ENCODE measurements at places on chromosomes 12 and 14.

GRCh38 chr12:21340403-21340802, 5.7 kb upstream of the SLCO1A2 start:
- DNase-seq = no peak

- DNase-seq = no peak
Observed at GRCh38 chr12:4265280-4265679, 8.3 kb upstream of the CCND2 start.

DNA sequence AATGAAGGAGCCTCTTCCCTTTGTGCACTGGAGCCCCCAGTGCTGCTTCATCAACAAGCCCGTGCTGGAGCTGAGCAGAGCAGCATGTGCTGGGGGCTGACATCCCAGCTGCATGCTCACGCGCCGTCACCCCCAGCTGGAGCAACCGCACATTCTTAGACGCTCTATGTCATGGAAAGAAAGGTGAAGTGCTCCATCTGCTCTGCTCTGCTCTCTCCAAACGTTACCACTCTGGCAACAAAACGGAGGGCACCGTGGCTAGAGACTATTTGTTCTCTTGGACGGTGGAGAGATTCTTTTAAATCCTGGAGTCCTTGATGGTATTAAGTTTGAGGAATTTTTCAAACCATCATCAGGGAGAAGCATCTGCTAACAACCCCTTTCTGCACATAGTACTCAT, 208.4 kb downstream of the C12orf75 start:
- DNase-seq = no peak

DNA sequence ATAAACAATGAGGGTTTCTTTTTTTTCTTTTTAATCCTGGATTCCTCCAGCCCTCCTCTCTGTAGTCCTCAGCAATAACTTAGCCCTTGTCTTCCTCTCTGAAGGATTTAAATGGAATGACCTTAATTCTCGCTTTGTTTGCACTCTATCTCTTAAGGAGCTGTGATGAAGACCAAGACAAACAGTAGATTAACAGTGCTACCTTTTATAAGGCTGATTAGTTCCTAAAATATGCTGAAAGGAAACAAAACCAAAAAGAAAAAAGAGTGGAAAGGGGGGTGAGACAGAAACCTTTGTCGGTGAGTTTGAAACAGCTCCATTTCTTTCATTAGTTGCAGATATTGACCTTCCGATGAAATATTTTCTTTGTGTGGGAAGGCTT, 38.7 kb upstream of the PTCSC3 start:
- no peak for DNase-seq

DNA sequence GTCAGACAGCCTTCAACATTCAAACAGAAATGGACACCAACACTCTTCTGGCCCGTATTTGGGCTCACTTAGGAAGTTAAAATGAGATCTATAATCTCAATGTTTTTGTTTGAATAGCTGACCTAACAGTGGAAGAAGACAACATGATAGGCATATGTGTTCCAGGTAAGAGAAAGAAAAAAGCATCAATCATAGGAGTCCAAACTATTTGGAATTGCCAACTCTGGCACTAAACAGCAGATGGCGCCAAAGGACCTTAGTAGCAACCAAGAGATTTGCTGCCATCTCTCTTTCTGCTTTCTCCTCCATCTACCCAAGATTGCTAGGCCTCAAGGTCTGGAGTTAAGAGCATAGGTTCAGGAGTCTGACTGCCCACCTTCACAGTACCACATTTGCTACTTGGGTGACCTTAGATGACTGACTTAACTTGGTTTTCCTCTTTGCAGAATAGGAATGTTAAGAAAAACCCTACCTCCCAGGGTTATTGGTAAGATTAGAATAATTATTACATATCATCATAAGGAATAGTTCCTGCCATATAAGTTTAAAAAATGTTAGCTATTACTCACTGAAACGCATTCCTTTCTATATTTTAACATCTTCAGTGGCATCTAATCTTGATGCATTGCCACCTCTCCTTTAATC, 30.2 kb downstream of the PEX5 start:
- DNase-seq = no peak

GRCh38 chr14:32678088-32678487, 260.6 kb upstream of the NPAS3 start:
- DNase-seq = no peak

DNA sequence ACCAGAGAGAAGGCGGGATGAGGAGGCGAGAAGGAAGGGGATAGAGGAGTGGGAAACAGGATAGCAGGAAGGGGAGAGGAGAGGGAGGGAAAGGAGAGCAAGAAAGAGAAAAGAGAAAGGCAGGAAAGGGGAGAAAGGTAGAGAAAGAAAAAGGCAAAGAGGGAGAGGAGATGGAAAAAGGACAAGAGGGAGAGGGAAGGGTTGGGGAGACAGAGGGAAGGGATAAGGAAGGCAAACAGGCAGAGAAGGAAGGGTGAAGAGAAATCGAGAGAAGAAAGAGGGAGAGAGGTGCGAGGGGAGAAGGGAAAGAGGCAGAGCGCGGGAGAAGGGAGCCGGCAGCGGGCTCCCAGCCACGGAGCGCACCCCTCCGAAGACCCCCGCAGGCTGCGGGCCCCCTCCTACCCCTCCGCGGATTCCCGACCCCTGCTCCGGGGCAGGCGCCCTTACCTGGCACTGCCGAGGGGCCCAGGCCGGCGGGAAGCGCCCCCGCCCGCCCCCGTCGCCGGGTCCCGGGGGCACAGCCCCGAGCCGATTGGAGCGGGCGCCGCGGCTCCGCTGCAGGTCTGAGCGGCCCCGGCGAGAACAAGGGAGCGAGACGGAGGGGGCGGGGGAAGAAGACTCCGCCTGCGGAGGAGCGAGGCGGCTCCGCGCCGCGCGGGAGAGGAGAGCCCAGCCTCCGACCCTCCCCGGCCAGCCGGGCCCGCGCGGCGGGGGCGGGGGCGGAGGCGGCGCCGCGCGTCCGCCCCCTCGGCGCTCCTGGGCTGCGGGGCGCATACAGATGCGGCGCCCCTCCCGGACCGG, at the start of gene CDH24:
CDH24 (minus strand) TSS at position 565 of the 801 bp plus-strand sequence. CDS start 1,787 bp downstream, outside the sequence.
- no peak for DNase-seq

- no peak for DNase-seq
Observed at GRCh38 chr14:74936731-74937130, 13.7 kb upstream of the RPS6KL1 start.

Measured in cortex of kidney (tissue), 1 donor.